ENCODE measurements at places on chromosomes 4 and X.

- DNase-seq, result peak; percentile 6
Observed at GRCh38 chrX:136271300-136271699, 20.1 kb upstream of the MAP7D3 start.

- DNase-seq, result no peak
Observed at GRCh38 chr4:89860971-89861370, 24.0 kb upstream of the SNCA start.

- DNase-seq, result no peak
Observed at GRCh38 chr4:120355881-120356280, 289.2 kb upstream of the MAD2L1 start.

DNA sequence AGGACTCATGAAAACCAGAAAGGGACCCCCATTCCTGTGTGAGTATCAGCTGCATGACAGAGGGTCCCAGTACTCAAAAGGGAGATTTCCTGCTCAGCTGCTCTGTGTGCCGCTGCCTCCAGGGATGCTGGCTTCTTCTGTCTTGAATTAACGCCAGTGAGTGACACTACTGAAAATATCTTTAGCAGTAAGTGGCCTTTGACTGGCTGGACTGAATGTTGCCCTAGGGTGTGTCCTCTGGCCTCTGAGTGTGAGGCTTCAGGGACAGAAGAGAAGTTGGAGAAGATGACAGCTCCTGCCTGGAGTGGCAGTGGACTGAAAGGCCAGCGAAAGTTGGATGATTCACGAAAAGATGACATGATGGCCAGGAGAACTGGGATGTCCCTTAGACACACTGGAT, 95.4 kb downstream of the LIMCH1 start:
- DNase-seq, result no peak

DNA sequence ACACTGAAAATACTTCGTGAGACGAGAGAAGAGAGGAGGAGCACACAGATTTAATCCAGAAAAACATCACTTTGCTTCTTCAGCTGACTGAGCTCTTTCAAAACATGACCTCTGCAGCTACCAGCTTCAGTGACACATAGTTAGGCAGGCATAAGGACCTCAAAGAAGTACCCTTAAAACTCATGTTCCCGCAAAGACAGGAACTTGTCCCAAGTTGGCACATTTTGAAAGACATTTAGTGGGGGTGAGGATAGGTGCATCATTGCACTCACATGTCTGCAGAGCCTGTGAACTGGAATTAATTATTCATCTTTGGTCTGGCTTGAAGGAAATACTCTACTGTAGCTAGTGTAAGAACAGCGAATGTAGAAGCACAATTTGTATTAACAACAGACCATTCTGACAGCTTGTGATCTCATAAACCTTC, 221.8 kb downstream of the MGST2 start:
- DNase-seq, result no peak

DNA sequence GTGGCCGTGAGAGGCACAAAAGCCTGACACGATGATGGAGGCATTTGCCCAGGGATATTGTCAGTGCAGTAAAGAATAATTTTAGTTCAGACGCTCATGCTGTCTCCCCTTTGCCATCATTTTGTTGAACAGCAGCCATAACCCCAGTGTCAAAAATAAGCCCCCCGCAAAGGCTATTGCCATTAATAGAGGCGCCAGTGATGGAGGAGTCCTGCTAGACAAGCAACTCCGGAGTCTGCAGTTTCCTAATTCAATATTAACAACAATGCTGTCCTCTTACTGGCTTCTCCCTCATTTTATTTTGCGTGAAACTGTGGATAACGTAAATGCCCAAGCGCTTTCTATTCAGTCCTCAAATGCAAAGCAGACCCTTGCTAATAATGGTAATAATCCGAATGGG, 603 bp upstream of the SMS start:
- no peak for DNase-seq

DNA sequence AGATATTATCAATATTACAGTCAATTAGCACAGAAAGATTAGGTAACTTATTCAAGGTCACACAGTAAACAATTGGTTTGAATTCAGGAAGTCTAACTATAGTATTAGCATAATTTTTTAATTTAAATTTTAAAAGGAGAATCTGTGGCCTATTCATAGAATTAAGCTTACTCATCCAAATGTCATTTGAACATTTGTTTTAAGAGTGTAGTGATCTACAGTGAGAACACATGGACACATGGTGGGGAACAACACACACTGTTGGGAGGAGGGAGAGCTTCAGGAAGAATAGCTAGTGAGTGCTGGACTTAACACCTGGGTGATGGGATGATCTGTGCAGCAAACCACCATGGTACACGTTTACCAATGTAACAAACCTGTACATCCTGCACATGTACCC, 48.3 kb downstream of the MEPE start:
- no peak for DNase-seq

GRCh38 chrX:129653181-129653970, 1.4 kb downstream of the APLN start:
- DNase-seq, result no peak

DNA sequence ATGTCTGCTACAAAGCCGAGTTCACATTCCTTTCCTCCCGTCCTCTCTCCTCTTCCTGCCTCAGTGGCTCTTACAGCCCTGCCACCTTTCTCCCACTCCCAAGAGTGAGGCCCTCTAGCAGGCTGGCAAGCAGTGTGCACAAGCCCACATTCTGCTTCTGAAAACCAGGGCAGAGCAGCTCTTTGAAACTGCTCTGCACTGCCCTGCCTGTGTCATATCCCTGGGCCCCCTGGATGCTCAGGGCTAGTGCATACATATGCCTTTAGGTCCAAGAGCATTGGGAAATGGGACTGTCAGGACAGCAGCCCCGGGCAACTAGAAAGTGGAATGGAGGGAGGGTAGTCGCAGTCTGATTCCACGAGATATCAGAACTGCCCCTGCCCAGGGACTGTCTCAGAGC, 42.4 kb downstream of the CNGA2 start:
- DNase-seq, result no peak

GRCh38 chrX:17656556-17656955, 80.7 kb upstream of the SCML1 start:
- no peak for DNase-seq

GRCh38 chr4:65508168-65508567, 162.1 kb downstream of the EPHA5 start:
- DNase-seq, result no peak

DNA sequence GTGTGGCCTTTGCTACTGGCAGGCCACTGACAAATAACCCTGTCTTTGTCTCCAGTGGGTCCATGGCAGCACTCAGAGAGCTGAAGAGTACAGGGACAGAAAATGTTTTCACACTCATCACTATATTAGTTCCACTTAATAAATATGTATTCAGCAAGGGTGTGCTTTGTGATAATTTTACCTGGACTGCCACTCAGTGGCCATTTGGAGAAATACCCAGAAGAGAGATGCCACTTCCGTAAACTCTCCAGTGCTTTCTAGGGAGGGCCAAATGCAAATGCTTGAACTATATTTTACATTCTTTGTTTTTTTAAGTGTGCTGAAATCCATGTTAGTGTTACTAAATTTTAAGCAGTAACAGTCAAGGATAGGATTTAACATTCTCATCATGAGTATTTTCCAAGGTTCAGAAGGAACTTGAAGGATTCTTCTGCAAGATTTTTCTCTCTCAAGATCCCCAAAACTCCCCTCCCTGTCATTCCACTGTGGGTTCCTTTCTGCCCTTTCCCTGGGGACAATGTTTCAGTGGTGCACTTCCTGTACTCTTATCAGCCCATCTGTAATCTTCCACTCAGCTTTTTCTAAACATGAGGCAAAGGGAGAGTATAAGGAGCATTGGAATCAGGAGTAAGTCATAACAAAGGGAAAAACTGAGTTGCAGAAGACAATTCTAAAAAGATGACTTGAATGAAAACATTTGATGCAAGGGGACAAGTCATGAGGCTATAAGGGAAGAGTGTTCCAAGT, 46.0 kb downstream of the TFDP3 start:
- DNase-seq, result no peak

DNA sequence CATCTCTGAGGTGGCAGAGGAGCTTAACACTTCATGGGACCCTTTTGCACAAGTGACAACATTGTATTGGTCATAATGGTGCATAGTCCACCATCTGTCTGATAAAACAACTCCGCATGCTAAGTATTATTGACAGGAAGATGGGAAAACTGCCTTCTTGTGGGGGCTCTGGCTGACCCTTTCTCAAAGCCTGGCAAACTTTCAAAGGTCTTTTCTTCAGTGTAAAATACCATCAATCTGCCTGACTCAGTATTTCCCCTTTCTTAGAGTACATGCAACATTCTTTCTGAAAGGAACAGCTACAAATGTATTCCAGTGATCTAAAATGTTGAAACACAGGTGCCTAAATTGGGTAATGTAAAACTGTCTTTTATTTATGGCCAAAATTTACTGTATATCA, 89.1 kb downstream of the NAA11 start:
- DNase-seq, result no peak

- no peak for DNase-seq
Observed at GRCh38 chr4:87055311-87055710, 120.5 kb downstream of the AFF1 start.

GRCh38 chrX:103253608-103254007, 1.3 kb downstream of the TCEAL8 start:
- no peak for DNase-seq

DNA sequence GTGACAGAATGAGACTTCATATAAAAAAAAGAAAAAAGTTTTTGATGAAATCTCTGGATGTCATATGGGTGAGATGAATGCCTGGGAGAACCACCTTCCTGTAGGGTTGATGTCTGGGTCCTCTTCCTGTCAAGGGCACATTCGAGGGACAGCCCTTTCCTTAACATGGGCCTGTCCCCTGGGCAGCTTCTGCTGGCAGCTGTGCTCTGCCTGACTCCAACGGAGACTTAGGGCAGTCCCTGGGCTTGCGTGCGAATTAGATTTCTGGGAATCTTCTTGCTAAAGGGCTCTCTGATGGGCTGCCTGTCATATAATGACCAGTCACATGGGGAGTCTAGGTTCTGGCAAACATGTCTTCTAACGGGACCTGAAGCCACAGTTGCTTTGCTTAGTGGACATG, 40.7 kb downstream of the TNIP2 start:
- no peak for DNase-seq

GRCh38 chrX:148500423-148501385, at the start of gene AFF2:
Gene AFF2, plus strand, starts transcription at chrX:148500617. Its CDS starts 481 bp downstream, at chrX:148501098.
- no peak for DNase-seq

- DNase-seq, result no peak
Observed at GRCh38 chrX:31258166-31258565, 186.3 kb upstream of the FTHL17 start.

GRCh38 chr4:48509543-48509942, 19.5 kb downstream of the ZAR1 start:
- DNase-seq, result no peak

- DNase-seq, result no peak
Observed at GRCh38 chr4:113409181-113409580, 352.4 kb downstream of the CAMK2D start.

- DNase-seq, result no peak
Observed at GRCh38 chr4:32207456-32207855, 1487.3 kb downstream of the PCDH7 start.
